ENCODE measurements at places on chromosomes 4 and X. TPM values are rescaled to one million over a fixed set of nuclear protein-coding genes. Genes with fewer than 3 reads are reported as not detected.

STPG2 gene
- 0.29 TPM for total RNA-seq

CEP135 gene
- 10.1 TPM for total RNA-seq

SEC24D gene
- total RNA-seq: 116 TPM

GAGE12F gene
- not detected for total RNA-seq

GNRHR gene
- total RNA-seq: not detected

COX7B2 gene
- total RNA-seq: not detected

RPA4 gene
- 1.1 TPM for total RNA-seq

ENOX2 gene
- total RNA-seq: 8.0 TPM

JADE1 gene
- total RNA-seq: 25.3 TPM

IBSP gene
- total RNA-seq: 15.6 TPM

RAB41 gene
- total RNA-seq: not detected

MAGED4 gene
- 58.6 TPM for total RNA-seq

NEIL3 gene
- 7.4 TPM for total RNA-seq

RHOXF2B gene
- not detected for total RNA-seq

SUPT20HL1 gene
- total RNA-seq: not detected

AKAP4 gene
- total RNA-seq: not detected

BMP3 gene
- total RNA-seq: not detected

Data from osteoblast (primary cell).